ENCODE measurements at places on chromosomes 12 and 14. TPM values are rescaled to one million over a fixed set of nuclear protein-coding genes. Genes with fewer than 3 reads are reported as not detected.

The TMEM30B gene
- total RNA-seq: 22.6 TPM

The ITGB7 gene
- total RNA-seq: 3.7 TPM

The TSHR gene
- not detected for total RNA-seq

The CEP170B gene
- total RNA-seq: 17.9 TPM

The TEX52 gene
- total RNA-seq: not detected

The SOX5 gene
- 21.1 TPM for total RNA-seq

The ABCC9 gene
- 24.6 TPM for total RNA-seq

The RHEBL1 gene
- total RNA-seq: 1.7 TPM

The OTOGL gene
- total RNA-seq: under 0.01 TPM

DNA sequence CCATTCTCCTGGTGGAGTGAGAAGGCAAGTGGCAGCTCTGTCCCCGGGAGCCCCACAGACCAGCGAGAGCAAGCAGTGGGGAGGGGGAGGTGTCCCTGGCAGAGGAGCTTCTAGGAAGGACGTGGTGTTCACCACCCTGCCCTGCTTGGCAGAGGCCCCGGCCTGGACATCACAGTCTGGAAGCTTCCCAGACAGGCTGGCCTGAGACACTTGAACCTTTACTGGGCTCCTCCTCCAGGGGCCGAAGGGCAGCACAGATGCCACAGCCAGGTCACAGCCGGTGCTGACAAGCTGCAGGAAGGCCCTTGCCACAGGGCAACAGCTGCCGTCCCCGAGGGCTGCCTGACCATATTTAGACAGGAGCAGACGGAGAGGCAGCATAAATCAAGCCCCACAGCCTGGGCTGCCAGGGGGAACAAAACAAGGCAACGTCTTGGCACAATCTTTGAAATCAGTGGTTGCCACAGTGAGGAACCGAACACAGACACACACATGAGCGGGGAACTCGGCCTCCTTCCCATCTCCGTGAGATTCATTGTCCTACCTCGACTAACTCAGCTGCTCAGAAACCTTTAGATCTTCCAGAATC lies 28.5 kb downstream of the PRIMA1 start:
- DNase-seq: no peak

DNA sequence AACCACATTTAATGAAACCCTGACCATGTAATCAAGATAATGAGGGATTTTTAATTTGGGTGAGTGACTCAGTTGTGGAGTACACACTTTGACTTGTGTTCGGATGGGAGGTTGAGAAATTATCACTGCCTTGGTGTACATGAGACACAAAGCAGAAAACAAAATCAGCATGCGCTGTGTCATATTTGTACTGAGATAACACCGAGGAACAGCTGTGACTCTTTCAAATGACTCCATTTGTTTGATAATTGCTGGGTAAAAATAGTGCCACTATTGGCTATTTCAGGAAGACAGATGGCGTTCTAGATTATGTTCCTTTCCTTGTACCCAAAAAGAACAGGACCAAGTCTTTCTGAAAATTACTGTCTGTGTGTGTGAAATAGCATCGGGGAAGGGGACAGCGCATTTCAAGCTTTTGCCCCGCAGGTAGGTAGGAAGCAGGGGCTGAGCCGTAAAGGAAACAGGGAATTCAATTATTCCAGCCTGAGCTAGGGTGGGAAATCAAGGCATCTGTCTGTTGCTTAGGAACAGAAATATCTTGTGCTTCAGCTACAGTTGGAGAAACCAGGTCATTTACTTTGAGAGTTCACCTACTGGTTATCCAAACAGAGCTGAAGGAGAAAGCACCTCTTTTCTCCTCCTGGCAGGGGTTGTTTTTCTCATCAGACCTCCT lies 114.3 kb downstream of the SNAPC1 start:
- no peak for DNase-seq

- DNase-seq: no peak
Observed at GRCh38 chr14:21092273-21093011, 6.0 kb downstream of the ZNF219 start.

GRCh38 chr12:20368651-20369304 lies 441 bp downstream of the PDE3A start:
- no peak for DNase-seq

DNA sequence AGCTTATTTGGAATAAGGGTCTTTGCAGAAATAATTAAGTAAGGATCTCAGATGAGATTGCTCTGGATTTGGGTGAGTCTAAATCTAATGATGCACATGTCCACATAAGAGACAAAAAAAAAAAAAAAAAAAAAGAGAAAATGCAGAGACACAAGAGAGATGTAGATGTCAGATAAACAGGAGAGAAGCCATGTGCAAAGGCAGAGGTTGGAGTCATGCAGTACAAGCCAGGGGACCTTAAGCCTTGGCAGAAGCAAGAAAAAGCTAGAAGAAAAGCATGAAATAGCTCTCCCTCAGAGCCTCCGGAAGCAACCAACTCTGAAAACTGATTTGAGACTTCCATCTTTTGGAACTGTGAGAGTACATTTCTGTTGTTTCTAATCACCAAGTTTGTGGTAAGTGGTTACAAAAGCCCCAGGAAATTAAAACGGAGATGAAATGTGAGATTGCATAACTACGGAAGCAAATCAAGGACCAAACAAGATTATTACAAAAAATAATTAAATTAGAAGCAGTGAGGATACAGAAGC lies 1304.0 kb upstream of the SEL1L start:
- no peak for DNase-seq

DNA sequence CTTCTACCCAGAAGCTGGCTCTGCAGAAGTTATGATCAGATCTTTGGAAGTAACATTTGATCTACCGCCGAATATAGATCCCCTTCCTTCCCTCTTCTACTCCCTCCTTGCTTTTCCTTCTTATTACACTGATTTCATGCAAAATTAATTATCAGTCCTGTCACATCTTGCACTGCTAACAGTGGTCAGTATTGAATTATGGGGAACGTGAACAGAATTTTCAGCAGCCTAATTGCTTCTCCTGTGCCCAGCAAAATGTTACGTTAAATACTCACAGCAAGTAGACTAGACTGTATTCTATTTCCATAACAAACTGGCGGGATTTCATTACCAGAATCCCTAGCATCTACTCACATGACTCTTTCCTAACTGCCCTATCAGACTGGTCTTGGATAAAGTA lies 596.9 kb downstream of the DIO2 start:
- no peak for DNase-seq

- DNase-seq: no peak
Observed at GRCh38 chr14:89588016-89588415, 171.0 kb upstream of the FOXN3 start.

DNA sequence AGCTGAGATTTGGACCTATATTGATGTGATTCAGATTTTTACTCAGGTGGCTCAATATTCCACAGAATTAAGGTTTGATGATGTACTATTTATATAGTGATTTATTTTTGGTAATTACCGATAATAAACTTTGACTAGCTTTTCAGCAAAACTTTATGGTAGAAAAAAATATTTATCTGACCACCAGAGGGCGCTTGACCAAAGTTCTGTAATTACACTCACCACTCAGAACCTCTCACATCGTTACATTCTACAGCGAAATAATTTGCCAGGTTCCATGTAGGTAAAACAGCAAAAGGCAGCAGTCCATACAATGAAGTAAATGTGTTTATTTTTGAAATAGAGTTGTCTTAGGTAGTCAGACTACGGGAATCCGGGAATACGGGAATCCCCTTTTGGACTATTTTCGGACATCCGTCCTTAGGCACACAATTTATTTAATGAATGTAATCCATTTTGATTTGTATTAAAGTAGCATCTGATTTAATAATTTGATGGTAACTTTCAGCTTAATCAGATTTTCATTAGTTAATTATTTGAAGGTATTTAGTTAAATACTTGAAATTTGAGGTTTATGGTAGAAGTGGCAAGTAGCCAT lies 143.0 kb upstream of the DDHD1 start:
- no peak for DNase-seq

GRCh38 chr12:29743801-29744200 lies 39.9 kb downstream of the TMTC1 start:
- no peak for DNase-seq

- DNase-seq: no peak
Observed at GRCh38 chr12:47822401-47822800, 2.7 kb upstream of the HDAC7 start.

- DNase-seq: no peak
Observed at GRCh38 chr12:93587611-93588010, 15.1 kb downstream of the SOCS2 start.

GRCh38 chr12:6250343-6250742 lies 50.1 kb downstream of the CD9 start:
- DNase-seq: no peak

DNA sequence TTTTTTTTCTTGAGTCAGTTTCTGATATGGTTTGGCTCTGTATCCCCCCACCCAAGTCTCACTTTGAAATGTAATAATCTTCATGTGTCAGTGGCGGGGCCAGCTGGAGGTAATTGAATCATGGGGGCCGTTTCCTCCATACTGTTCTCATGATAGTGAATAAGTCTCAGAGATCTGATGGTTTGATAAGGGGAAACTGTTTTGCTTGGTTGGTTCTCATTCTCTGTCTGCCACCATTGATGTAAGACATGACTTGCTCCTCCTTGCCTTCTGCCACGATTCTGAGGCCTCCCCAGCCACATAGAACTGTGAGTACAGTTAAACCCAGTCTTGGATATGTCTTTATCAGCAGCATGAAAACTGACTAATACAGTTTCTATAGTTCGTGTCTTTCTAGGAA lies 42.9 kb downstream of the WNK1 start:
- no peak for DNase-seq

GRCh38 chr12:54981796-54982195 lies 2.8 kb downstream of the TESPA1 start:
- no peak for DNase-seq

- no peak for DNase-seq
Observed at GRCh38 chr12:26938701-26939062, 412 bp downstream of the FGFR1OP2 start.

DNA sequence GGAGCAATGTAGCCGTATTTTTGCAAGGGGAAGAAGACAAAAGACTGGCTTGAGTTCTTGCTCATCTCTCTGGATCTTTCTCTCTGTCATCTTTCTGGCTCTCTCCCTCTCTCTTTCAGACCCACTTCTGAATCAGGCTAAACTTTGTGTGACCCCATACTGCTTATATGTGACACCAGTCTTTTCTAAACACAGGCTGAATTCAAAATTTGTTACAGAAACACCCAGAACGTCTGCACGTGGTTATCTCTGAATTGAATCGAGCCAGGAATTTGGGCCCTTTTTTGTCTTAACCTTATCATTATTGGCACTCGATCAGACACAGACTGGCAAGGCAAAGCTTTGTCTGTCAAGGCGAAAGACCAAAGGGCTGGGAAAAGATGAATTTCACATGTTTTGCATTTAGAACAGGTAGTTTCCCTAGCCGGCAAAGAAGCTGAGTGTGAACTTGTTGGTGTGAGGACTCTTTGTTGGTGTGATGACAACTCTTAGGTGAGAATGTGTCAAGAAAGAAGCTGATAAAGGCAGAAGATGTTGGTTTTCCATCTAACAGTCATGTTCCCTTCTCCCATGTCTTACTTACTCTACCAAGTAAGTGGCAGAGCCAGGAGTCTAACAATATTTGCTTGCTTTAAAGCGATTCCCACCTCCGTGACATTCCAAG lies 150.2 kb upstream of the RFLNA start:
- DNase-seq: no peak

All from vagina (tissue), 2 donors.